ENCODE measurements at places on chromosomes 6 and 20. TPM values are rescaled to one million over a fixed set of nuclear protein-coding genes. Genes with fewer than 3 reads are reported as not detected.

The TNFAIP3 gene
- 16.8 TPM for total RNA-seq

The PMEPA1 gene
- total RNA-seq: 65.1 TPM

The NKAPL gene
- not detected for total RNA-seq

The BTN1A1 gene
- total RNA-seq: not detected

The MBOAT1 gene
- total RNA-seq: 4.8 TPM

The UNC5CL gene
- 0.27 TPM for total RNA-seq

The ANGPT4 gene
- 0.12 TPM for total RNA-seq

The ELOVL2 gene
- total RNA-seq: 4.6 TPM

The TBC1D32 gene
- 8.9 TPM for total RNA-seq

The ARFGEF2 gene
- 23.8 TPM for total RNA-seq

The B3GAT2 gene
- not detected for total RNA-seq

The KIF6 gene
- 1.2 TPM for total RNA-seq

The GGTLC1 gene
- not detected for total RNA-seq

The PKIG gene
- 27.8 TPM for total RNA-seq

The ADGB gene
- total RNA-seq: not detected

The ADGRB3 gene
- total RNA-seq: 0.87 TPM

The POU5F1 gene
- total RNA-seq: 6.3 TPM

The GHRH gene
- not detected for total RNA-seq
